Stimulated activated CD4-positive, alpha-beta T cell treated with anti-CD3 and anti-CD28 coated beads, Interleukin-12 subunit alpha, Interleukin-12 subunit beta, amount 100 ng/mL, for 48 hours (primary cell): ENCODE measurements at places on chromosomes 11 and 22.

GRCh38 chr11:127997594-127997993 lies 589.8 kb downstream of the ETS1 start:
- no peak for DNase-seq

DNA sequence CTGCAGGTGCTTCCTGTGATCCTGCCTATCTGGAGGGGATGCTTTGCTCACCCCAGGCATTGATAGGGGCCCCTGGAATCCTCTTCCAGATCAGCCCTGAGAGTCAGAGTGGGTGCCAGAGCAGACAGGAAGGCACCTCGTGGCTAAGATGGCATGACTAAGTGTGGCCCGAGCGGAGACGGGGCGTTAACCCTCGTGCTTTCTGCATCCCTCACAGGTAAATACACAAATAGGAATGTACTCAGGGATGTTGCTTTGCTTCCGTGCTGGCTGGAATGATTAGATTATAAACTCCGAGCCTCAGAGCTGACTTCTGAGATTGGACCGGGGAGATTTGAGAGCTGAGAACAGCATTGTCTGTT lies 312.7 kb upstream of the B3GAT1 start:
- no peak for DNase-seq

DNA sequence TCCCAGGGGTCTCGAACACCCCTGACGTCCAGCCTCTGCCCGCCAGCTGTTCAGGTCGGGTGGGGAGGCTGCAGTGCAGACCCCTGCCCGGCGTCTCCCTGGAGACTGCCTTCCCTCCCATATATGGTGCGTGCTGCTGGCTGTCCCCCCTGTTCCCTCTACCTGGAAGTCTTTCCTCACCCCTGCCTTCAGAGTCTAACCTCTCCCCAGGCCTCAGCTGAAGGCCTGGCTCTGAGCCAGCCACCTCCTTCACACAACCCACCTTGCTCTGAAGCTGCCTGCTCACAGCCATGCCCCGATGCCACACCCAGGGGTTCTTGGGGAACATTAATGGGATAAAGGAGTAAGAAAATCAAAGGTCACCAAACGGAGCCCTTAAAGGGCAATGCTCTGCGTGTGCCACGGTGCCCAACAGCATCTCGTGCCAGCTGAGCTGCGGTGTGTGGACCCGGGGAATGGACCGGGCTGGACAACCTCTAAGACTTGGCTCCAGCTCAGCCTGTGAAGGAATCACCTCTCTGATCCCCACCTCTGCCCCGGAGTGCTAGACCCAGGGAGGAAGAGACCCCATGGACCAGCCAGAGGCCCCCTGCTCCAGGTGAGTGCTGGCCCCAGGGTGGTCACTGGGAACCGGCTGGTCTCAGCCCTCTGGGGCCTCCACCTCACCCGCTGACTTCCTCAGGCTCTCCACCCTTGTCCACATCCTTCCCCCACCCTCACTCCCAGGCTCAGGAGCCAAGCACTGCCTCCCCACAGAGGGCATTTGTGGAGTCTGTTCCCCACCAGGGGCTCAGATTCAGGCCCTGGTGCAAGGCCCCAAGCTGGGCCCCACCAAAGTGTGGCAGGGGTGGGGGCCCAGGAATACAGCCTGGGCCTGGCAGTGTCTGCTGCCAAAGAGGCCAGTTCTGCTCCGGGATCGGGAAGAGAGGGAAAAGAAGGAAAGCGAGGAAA lies at the start of gene NLRP6:
NLRP6 (plus strand) TSS at position 407 of the 951 bp plus-strand sequence; CDS start at position 570, 163 bp downstream.
- DNase-seq: no peak

DNA sequence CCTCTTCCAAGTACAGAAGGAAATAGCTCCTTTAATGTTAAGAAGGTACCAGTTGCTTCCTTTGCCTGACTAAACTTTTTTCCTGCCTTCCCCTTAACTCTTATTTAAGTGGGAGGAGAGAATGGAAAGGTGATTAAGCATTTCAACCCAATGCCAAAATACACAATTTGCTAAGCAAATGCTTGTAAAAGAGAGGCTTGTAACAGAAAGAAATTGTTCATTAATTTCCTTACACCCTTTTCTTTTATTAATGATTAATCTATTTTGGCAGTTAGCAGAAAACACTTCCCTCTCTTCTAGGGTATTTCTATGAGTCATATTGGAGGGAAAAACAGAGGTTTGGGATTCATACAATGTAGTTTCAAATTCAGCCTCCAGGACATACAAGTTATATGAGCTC lies 427.6 kb upstream of the FAT3 start:
- no peak for DNase-seq

DNA sequence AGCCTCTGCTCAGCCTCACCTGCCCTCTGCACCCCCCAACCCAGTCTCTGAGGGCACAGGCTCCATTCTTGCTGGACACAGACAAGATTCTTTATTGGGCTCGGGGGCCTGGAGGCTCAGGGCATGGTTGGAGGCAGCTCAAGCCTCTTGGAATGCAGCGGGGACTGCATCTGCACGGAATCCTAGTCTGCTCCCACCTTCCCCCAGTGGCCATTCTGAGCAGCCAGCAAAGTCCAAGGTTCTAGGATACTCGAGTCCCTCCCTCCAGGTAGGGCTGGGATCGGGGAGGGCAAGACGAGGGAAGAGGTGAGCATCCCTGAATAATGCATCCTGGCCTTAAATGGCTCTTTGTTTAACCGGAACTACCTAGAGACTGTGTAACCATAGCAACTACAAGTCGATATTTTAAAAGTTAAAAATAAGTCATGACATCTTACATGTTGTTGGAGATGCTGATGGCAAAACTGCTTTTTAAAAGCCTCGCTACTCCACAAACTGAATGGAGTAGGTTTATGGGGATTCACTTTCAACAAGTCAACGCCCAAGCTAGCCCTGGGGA lies 10.7 kb upstream of the IGSF22 start:
- no peak for DNase-seq

GRCh38 chr11:88435415-88435814 lies 97.9 kb upstream of the CTSC start:
- DNase-seq: no peak
